ENCODE measurements at places on chromosomes 3 and 15.

GRCh38 chr15:77504306-77504705, 83.6 kb downstream of the HMG20A start:
- DNase-seq, result no peak

GRCh38 chr3:127788451-127788909, 33.8 kb downstream of the MGLL start:
- no peak for DNase-seq

- no peak for DNase-seq
Observed at GRCh38 chr3:72299321-72299802, 514.4 kb upstream of the PROK2 start.

DNA sequence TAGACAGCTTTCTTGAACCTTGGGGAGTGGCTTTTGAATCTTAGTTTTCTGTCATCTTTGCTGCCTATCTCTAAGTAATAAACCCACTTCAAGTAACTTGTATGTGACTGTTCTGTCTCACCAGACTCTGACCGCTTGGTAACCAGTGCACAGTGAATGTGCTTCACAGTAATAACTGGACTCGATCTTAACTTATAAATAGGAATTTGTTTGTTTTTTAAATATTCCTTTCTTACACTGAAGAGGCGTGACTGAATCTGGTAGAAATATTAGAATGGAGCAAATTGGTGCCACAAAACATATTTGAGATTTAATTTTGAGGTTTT, 318.0 kb downstream of the GBE1 start:
- DNase-seq, result no peak

DNA sequence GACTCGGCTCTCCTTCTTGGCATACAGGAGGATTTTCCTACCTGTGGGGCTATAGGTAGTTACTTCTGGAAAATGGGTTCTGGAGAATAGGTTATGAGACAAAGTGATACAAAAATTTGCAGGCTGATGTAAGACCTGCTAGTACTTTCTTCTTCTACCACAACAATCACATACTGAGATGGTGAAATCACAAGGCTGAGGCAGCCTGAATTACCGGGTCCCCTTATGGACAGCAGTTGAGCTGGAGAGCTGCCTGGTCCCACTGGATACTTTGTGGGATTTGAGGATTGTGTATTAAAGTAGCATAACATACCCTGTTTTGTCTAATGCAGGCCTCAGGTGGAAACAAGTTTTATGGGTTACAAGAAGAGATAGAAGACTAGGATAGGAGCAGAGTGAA, 86.5 kb upstream of the FAM98B start:
- DNase-seq, result no peak

DNA sequence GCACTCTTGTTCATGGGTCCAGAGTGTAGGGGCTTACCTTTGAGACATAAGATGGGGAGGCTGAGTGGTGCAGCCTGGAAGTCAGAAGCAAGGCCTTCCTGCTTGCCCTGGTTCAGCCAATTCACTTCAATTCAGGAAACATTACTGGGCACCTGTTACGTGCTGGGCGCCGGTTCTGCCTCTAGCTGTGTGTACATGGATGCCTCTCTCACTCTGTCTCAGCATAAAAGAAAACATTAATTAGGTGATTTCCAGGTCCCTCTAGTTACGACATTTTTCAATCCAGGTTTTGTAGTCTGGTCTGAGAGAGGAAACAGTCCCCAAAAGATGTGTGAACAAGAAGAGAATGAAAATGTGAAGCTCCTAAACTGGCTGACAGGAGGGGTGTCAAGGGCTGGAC, 1.2 kb downstream of the RTP1 start:
- no peak for DNase-seq

- DNase-seq, result no peak
Observed at GRCh38 chr3:115494826-115495225, 128.5 kb upstream of the GAP43 start.

GRCh38 chr15:25900901-25901300, 37.8 kb upstream of the ATP10A start:
- DNase-seq, result no peak

GRCh38 chr3:114595522-114596028, 301.7 kb downstream of the TIGIT start:
- no peak for DNase-seq

GRCh38 chr15:52546031-52546751, 17.5 kb upstream of the MYO5A start:
- DNase-seq, result no peak

- peak; percentile 85 for DNase-seq
Observed at GRCh38 chr15:72237029-72237852, 6.3 kb upstream of the PKM start.

- no peak for DNase-seq
Observed at GRCh38 chr3:100261485-100261903, 702 bp downstream of the TBC1D23 start.

DNA sequence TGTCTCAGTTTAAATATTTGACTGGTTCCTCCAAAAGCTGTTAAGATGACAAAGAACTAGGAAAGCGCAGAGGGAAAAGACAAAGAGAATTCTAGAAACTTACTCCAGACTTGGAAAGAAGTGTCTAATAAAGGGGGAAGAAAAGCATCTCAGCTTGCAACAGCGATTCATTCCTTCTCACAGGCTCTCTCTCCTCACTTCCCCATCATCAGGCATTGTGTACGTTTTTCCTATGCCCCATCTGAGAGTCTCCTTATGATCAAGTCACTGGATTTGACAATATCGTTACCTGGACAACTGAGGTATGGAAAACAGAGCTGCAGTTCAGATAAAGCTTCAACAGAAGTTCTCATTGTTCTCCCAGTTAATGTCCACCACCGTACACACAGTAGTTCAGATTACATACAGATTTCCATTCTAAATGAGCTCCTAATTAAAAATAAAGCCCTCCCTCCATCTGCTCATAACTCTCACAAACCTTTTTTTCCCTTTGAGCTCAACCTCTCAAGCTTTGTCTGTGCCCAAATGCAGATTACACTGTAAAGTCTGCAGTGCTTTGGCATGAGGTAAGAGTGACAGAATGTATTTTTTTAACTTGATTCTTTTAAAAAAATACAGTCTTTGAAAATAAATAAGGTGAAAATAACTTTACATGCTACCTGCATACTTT, 254.4 kb upstream of the THBS1 start:
- DNase-seq, result no peak

DNA sequence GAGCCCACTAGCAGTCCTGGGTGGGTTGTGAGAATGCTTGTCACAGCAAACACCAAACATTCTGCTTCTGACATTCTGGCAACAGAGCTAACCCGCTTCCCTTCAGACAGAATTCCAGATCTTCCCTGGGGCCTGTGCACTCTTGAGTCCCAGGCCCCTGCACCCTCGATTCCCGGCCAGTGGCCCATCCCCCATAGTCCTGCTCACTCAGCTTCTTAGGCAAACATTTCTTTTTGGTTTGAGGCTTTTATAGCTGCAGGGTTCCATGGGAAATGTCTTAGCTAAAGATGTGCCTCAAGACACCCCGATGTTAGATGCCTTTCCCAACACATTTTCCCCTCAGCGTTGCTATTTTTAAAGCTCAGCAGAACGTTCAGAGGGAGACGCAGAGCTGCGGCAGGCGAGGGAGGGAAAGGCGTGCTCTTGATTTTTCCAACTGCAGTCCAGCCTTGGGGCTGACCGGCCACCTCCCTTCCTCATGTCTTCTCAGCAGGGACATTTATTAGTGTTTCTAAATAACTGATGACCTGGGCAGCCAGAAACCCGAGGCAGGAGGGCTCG, 35.2 kb downstream of the ABTB1 start:
- no peak for DNase-seq

GRCh38 chr15:59960318-59960717, 43.8 kb upstream of the FOXB1 start:
- DNase-seq, result no peak

DNA sequence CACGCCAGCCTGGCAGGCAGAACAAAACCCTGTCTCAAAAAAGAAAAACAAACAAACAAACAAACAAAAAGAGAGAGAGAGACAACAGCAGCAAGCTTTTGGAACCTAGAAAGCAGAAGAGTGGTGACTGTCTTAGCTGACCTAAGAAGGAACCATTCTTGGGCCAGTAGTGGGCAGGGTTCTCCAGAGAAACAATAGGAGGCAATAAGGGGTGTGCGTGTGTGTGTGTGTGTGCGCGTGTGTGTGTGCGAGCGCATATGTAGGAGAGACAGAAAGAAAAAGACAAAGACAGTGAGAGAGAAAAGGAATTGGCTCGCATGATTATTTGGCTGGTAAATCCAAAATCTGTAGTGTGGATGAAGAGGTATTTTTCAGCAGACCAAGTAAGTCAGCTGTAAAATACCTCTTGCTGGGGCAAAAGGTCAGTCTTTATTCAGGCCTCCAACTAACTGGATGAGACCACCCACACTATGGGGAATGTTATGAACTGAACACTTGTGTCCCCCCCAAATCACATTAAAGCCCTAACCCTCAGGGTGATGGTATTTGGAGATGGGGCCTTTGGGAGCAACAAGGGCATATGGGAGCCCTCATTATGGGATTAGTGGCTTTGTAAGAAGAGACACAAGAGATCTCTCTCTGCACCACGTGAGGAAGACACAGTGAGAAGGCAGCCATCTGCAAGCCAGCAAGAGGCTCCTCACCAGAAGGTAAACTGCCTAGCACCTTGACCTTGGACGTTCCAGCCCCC, 15.1 kb upstream of the BLM start:
- DNase-seq, result no peak

DNA sequence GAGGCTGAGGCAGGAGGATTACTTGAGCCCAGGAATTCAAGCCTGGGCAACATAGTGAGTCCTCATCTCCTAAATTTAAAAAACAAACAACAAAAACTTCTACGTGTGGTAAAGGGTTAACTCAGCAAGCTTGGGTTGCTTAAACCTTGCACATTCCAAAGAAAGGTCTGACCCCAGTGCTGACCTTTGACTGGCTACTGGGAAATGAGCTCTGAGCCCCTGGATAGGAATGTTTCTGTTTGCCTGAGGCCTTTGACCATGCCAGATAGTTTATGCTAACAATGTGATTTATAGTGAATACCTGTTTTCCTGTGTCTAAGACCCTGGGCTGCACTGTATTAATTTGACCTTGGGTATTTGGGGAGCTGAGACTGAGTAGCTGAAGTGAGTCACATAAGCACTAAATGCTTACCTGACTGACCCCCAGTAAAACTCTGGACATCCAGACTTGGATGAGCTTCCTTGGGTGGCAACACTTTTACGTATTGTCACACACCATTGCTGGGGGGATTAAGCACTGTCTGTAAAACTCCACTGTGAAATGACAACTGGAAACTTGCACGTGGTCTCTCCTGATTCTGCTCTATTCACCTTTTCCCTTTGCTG, 20.7 kb downstream of the TCAIM start:
- no peak for DNase-seq

DNA sequence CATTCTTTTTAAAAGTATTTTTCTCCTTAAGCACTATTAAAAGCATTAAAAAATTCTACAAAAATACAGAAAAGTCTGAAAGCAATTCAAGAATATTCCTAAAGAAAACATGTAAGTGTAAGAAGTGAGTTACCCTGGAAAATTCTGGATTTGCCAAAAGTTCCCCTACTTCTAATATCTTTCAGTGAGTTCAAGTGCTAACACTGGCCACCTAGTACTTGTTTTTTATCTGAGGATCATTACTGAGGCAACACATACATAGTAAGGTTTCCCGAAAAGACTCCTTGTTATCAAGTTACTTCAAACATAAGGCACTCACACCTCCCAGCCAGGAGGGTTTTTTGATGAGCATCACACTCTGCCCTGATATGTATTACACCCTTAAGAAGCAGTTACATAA, 158.4 kb downstream of the TIGIT start:
- DNase-seq, result no peak
